Stimulated activated CD4-positive, alpha-beta T cell treated with anti-CD3 and anti-CD28 coated beads, Interleukin-1b, Interleukin-23, amount 100 ng/mL, for 4 hours (primary cell): ENCODE measurements at places on chromosomes 2 and 18.

- peak; percentile 46 for DNase-seq
Observed at GRCh38 chr18:31741097-31741735, 19.5 kb downstream of the SLC25A52 start.

- DNase-seq, result no peak
Observed at GRCh38 chr2:215728504-215729065, 284.8 kb downstream of the MREG start.

DNA sequence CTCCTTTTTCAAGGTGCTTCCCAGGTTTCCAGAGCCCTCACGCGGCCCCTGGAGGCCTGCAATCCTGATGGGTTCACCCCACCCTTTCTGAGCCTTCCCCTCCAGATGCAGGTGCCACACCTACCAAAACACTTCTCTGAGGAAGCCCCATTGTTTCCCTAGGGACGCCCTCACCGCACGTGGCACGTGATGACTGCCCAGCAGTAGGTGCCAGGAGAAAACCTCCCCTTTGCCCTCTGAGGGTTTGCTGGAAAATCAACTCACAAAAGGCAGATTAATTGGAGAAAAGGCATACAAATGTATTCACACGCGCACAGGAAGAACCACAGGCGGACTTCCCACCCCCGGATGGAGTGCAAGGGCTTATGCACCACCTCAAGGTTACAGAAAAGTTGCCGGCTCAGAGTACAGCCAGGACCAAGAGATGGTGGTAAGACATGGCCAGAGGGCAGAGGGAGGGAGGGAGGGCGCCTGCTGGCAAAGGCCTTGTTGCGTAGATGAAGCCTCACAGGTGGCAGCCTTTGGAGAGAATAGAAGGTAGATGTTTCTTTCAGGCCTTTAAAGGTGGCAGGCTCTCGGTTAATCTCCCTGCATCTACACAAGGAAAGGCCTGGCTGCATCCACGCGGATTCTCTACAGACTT lies 269.4 kb upstream of the RAB6C start:
- no peak for DNase-seq

GRCh38 chr2:36354811-36355150 lies 797 bp upstream of the CRIM1 start:
- DNase-seq, result no peak

GRCh38 chr2:195642679-195643068 lies 14.4 kb upstream of the SLC39A10 start:
- DNase-seq, result no peak

- DNase-seq, result no peak
Observed at GRCh38 chr18:12946549-12947284, 1.1 kb upstream of the SEH1L start.

- no peak for DNase-seq
Observed at GRCh38 chr18:46040747-46041104, 31.3 kb downstream of the PSTPIP2 start.

DNA sequence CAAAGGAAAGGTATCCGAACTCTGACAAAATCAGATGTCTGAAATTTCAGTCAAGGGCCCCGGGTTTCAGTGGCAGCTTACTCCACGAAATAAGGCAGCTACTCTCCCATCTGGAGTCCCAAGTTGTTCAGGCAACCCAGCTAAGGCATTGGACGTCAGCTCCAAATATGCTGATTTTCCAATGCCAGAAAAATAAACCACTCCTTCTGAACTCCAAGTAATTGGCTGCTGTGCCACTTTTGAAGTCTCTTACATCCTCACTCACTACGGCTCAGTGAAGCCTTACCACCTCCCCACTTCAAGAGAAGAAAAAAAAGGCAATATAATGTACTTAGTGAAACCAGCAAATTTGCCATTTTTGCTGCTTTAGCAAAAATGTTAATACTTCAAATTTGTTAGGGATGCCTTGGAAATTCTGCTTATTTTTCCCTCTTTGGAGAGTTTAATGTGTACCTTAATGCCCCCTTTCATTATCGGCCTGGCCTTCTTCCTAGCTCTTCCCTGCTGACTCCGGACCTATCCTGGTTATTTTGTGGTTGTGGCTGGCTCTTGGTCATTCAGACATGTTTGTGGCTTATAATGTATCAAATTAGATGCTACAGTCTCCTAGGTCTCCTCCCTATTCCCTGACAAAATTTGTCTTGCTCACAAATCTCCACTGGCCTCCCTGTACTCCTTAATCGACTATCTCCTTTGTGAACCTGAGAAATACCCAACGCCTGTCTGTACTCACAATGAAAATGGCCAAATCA lies 589.2 kb upstream of the ZEB2 start:
- DNase-seq, result no peak

DNA sequence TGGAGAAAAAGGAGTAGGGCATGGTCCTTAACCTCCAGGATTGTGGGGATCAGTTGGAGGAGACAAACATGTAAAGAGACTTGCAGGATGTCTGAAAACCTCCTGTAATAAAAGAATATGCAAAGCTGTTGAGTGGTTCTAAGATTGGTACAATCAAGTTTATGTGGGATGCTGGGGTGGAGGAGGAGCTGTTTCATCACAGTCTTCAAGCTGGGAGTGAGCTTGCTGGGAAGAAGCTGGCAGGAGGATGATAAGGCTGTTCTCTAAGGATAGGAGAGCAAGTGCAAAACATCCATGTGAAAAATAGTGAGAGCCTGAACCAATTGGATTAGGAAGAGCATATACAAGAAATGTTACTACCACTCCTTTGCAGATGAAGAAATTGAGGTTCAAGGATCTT lies 161.9 kb upstream of the CRIM1 start:
- DNase-seq, result no peak
